Mammary epithelial cell (primary cell): ENCODE measurements at places on chromosomes 5 and 9.
A peak's percentile ranks its signal among the peaks of the same experiment; 100 is the strongest.

GRCh38 chr5:180112181-180112861, 40.8 kb upstream of the RNF130 start:
- no peak for DNase-seq

DNA sequence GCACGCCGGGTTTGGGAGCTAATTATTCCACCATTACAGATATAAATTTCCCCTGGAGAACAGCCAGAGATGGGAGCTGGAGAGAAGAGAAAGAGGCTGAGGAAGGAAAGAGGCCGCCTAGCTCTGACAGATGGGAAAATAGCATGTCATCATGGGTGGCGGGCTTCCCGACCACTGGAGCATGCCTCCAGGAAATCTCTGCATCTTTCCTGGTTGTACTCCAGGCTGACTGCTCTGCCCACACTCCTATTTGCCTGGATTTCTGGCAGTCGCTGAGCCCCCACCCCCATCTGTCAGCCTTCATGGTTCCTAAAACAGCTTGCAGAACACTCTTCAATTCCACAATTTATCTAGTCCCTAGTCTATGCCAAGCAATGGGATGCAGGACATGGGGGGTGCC, 14.3 kb upstream of the GABRP start:
- DNase-seq: no peak

DNA sequence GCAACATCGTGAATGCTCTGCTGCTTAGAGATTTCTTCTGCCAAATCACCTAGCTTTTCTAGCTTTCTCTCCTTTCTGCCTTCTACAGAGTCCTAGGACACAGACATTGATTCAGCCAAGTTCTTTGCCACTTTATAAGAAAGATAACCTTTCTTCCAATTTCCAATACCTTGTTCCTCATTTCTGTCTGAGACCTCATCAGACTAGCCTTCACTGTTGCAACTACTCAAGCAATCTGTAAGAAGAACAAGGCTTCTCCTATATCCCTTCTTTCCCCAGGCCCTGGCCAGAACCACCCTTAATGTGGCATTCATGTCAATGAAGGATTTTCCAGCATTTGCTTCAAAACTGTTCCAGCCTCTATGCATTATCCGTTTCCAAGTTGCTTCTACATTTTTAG, 24.3 kb downstream of the FBXO10 start:
- DNase-seq: no peak

- DNase-seq: no peak
Measured at GRCh38 chr5:136202469-136203205, 9.7 kb upstream of the SMIM32 start.

- no peak for DNase-seq
Measured at GRCh38 chr9:68538200-68538599, 2.5 kb downstream of the TMEM252 start.

- DNase-seq: no peak
Measured at GRCh38 chr9:2039294-2040180, 24.4 kb downstream of the SMARCA2 start.

DNA sequence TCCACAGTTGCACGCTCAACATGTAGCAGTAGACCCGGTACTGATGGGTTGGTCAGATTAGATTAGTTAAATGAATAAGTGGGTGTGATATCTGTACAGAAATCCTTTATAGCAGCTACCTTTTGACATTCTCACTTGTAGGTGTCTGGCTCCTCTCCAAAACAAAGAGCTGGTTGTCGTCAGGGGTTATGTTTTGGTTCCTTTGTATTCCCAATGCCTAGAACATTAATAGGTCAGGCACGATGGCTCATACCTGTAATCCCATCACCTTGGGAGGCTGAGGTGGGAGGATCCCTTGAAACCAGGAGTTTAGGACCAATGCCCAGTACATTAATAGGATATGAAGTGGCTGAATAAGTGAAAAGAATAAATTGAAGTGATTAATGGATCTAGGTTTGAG, 182.1 kb downstream of the SNCAIP start:
- no peak for DNase-seq

DNA sequence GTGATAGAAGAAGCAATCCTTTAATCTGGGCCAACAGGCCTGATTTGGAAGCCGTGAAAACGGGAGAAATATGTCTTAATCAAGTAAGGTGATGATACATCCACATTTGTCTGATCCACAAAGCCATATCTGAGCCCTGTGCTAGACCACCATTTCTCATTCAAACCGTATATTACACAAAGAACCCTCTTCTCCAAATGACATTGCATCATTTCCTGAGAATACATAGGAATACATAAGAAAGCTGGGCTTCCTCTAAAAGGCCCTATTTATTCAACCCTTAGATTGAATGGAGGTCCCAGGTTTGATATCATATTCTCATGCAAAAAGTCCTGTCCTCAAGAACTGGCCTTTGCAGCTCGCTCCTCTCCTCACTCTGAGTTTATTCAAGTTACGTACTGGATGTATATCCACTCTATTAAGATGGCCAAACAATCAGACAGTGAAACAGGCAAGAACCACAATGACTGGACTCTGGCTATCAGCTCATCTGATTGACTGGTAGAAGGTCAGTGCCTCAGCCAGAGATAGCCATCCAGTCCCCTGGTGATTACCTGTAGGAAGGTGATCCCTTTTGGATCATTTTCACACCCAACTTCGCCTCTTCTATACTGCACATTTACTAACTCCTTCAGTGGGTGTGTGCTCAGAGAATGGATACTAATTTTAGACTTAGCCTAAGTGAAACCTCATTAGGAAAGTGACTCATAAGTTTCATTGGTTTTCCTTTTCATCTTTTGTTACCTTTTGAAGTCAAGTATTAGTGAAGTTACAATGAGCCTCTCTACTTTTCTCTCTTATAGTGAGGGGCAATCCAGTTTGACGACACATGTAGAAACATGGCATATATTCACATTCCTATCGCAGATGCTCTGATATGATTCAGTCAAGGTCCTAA, 167.6 kb upstream of the WWC1 start:
- peak; percentile 9 for DNase-seq

GRCh38 chr9:135083831-135084230, 3.6 kb upstream of the OLFM1 start:
- DNase-seq: no peak

DNA sequence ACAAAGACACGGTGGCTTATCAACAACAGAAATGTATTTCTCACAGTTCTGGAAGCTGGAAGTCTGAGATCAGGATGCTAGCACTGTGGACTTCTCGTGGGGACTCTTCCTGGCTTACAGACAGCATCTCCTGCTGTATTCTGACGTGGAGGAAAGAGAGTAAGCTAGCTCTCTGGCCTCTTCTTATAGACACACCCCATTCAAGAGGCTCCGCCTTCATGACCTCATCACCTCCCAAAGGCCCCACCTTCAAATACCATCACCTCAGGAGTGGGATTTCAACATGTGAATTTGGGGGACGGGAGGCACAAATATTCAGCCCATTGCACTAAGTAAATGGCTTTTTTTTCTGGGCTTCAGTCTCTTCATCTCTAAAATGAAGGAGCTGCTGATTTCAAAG, 27.6 kb downstream of the KCNMB1 start:
- DNase-seq: no peak

DNA sequence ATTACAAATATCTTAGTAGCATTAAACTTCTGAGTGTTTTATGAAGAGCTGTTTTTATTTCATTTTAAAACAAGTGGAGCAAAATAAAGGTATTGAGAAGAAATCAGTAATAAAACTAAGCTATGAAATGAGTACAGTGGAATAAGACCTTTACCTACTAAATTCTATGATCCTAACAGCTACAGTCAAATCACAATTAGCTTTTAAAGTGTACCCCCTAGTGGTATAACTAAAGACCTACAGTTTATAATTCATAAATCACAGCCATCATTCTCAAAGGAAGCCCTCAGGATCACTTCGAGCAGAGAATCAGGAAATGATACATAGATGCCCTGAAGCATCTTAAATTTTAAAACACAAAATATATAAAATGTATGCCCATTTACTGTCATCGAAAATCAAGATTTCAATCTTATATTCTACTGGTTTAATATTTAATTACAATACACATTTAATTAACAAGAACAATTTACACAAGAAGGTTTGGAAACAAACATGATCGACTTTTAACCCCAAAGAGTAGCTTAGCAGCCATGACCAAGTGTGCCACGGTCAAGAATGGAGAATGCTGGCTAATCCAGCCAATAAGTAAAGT, 12.3 kb downstream of the CCNH start:
- DNase-seq: peak; percentile 27

- DNase-seq: no peak
Measured at GRCh38 chr5:179431221-179431824, 86.1 kb upstream of the ADAMTS2 start.

- DNase-seq: no peak
Measured at GRCh38 chr9:1222511-1222910, 172.4 kb downstream of the DMRT2 start.

GRCh38 chr9:36878986-36879982, 154.8 kb downstream of the PAX5 start:
- DNase-seq: no peak

- DNase-seq: no peak
Measured at GRCh38 chr5:174834081-174834480, 109.7 kb downstream of the MSX2 start.

DNA sequence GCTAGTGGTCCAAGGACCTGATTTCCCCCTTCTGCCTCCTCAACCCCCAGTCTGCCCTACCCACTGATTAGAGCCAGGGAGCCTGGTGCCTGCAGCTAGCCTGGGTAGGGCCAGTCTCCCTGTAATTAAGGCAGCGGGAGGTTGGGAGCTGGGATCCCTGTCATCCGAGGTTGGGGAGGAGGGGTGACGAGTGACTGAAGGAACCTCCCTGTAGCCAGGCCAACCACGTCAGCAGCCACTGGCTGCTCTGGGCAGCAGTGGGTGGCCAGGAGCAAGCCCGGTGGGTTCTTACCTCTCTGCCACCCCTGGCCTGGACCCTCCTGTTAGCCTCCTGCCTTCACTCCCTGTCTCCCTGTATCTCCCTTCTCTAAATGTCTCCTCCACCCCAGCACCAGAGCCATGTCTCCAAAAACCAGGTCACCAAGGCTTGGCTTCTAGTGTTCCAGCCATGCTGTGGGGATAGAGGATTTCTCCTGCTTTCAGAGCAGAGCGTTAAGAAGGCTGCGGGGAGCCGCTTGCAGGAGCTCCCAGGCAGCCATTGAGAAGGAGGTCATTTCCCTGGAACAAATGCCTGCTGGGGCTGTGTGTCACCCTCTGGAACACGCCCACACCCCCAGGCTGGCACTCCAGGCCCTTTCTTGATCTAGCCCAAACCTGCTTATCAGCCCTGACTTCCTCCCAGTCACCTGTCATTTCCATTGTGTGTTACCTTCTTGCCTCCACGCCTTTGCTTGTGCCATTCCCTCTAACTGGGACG, 65.0 kb upstream of the GGTA1 start:
- DNase-seq: peak; percentile 26

- no peak for DNase-seq
Measured at GRCh38 chr9:13478160-13478559, 198.7 kb upstream of the MPDZ start.

DNA sequence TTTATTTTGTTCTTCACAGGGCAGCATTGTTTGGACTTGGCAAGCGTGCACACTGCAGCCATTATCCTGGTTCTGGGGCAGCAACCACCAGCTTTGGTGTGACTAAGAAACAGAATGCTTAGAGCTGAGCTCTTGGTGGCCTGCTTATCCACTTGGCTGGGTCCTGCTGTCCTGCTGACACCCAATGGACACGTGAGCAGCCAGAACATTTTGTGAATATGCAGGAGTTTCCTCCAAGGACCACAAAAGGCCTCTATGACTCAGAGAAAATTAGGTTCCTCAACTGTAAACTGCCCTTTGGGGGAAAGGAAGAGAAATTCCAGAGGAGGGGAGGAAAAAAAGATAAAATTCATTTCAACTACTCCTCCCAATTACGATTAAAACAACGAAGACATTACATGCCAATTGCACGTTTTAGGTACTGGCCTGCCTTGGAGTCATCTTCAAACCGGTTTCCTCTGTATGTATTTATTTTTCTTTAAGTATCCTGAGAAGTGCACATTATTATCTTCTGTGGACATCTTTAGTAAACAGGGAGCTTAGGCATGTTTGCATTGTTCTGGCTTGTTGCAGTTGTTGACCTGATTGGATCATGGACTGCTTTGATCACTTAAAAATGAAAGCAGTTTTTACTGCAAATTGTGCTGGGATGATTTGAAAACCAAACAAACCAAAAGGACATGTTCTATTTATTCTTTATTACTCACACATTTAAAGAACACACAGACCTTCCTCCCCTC, 82.3 kb upstream of the TLE4 start:
- peak; percentile 56 for DNase-seq

DNA sequence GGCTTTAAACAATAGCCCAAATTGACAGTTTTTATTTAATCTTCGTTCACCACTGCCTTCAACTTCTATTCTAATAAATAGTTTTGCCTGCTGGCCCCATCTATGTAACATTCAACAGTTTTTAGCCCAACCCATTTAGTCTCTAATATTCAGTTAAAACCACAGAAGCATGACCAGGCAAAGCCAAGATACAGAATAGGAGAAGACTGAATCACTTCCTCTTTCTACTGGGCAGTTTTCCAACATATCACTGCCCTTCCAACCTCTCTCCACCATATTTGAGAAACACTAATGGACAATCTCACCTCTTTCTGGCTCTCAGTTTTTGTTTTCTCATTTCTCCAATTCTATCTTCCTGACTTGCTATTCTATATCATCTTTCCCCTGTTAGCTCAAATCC, 352.9 kb downstream of the DNAH5 start:
- DNase-seq: peak; percentile 91

- no peak for DNase-seq
Measured at GRCh38 chr5:117947121-117947520, 1041.2 kb downstream of the DTWD2 start.

GRCh38 chr5:4831325-4831724, 308.8 kb upstream of the ADAMTS16 start:
- DNase-seq: no peak
